Left lung (tissue), 14 donors: ENCODE measurements at places on chromosomes 3 and 15. TPM values are rescaled to one million over a fixed set of nuclear protein-coding genes. Genes with fewer than 3 reads are reported as not detected.

GRCh38 chr3:58627941-58628340 is 38.6 kb downstream of the FAM3D start:
- peak overlapping the region; percentile 20 for H3K27ac ChIP-seq
- DNase-seq: no peak
- no peak overlapping the region for H3K4me3 ChIP-seq
- H3K36me3 ChIP-seq: no peaks in the 10 kb centered on the region
- peaks cover 27% of the 10 kb centered on the region for H3K4me1 ChIP-seq
- no peaks in the 10 kb centered on the region for H3K27me3 ChIP-seq

DNA sequence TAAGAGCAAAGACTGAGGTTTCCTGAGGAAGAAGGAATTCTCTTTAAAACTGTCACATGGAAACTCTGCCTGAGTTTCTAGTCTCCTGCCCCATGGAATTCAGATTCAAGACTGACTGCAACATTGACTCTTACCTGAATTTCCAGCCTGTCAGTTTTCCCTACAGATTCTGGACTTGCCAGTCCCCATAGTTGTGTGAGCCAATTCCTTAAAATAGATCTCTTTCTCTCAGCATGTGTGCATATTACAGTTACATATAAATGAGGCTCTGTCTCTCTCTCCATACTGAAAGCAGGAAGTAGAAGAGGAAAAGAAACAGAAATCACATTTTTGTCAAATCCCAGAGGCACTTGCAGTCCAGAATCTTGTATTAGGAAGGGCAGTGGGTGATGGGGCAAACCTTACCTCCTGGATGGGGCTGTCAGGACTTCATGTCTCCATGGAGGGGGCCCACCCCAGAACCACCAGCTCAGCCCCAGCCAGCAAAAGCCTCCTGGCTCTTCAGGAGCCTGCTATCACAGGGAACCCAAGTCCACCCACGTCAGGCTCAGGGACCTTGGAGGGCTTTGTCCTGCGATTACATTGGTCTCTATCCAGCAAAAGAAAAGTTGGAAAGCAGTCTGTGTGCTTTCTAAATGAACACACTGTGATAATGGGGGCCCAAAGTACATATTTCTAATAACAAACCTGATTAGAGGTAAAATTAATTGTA is 18.8 kb upstream of the GOLGA8J start:
- H3K4me1 ChIP-seq: peaks cover 11% of the 10 kb centered on the region
- H3K27me3 ChIP-seq: no peaks in the 10 kb centered on the region

DNA sequence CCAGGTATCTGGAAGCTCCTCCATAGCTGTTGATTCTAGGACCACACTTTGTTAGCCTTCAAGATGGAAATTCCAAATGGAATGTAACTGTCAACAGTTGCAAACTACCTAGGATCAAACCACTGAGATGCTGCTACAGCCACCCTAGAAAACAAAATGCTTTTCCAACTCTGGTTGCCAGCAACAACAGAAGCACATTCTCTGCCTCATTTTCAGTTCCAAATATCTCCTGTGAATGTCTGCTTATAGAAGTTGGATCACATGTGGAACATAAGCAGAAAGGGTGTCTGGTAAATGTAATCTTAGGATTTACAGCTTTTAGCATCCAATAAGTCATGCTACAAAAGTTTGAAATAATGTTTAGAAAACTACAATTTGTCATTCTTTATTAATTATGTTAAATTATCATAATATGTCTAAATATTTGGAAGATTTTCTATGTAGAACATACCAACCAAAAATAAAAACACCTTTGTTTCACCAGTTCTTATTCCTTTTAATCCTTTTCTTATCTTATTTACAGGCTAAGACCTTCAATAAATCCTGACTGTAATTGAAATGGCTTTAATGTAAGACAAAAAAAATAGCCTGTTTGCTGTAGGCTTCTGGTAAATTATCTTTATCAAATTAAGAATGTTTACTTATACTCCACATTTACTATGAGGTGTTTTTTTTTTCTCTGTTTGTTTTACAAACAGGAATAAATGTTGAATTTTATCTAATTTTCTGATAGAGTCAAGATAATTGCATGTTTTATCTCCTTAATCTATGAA is 687.1 kb downstream of the IGSF11 start:
- H3K36me3 ChIP-seq: no peaks in the 10 kb centered on the region
- H3K27ac ChIP-seq: no peak overlapping the region
- no peak for DNase-seq
- no peak overlapping the region for H3K4me3 ChIP-seq

GRCh38 chr3:143811602-143812001 is 36.7 kb downstream of the SLC9A9 start:
- no peaks in the 10 kb centered on the region for H3K36me3 ChIP-seq
- H3K4me1 ChIP-seq: peaks cover 3% of the 10 kb centered on the region
- no peaks in the 10 kb centered on the region for H3K27me3 ChIP-seq
- DNase-seq: no peak

GRCh38 chr15:96858694-96859093 is 528.2 kb downstream of the NR2F2 start:
- DNase-seq: no peak
- H3K27ac ChIP-seq: no peak overlapping the region
- no peaks in the 10 kb centered on the region for H3K4me1 ChIP-seq
- H3K36me3 ChIP-seq: no peaks in the 10 kb centered on the region

- H3K27ac ChIP-seq: peak overlapping the region; percentile 31
- no peaks in the 10 kb centered on the region for H3K27me3 ChIP-seq
- no peaks in the 10 kb centered on the region for H3K36me3 ChIP-seq
- peaks cover 7% of the 10 kb centered on the region for H3K4me1 ChIP-seq
- DNase-seq: no peak
Measured at GRCh38 chr15:39127925-39128617, 452.8 kb upstream of the THBS1 start.

DNA sequence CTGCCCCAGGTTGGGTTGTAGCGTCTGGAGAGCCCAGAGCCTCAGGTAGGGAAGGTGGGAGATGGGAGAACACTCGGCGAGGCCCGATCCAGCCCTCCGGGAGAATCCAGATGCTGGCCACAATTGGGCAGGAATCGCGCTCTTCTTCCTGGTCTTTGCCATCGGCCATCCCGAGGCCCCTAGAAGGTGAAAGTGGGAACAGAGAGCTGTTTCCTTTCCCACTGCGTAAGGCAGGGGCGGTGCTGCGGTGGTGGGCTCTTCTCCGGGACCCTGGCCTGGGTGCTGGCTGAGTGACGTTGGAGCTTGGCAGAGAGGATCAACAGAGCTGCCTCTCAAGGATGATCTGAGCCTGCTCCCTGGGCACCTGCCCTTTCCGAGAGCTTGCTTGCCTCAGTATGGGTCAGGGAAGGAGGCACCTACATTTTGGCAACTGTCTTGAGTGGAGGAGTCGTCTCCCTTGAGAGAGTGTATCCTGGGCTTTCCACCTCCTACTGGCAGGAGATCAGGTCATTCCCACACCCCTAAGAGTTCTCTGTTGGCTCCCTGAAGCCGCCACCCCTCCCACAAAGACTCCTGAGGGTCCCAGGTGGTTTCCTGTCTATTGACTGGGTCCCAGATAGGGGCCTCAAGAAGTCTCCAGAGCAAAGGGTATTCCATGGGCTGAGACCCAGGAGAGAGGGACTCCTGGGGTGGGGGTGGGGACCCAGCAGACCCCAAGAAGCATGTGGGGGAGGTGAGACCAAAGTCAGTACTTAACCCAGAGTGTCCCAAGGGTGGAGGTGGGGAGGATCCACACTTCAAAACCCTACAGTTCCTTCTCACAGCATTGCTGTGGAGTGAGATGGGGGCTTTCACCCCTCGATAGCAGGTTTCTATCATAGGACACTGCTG is 1.6 kb downstream of the C15orf39 start:
- H3K27me3 ChIP-seq: no peaks in the 10 kb centered on the region
- DNase-seq: no peak
- no peaks in the 10 kb centered on the region for H3K36me3 ChIP-seq
- peaks cover 74% of the 10 kb centered on the region for H3K4me1 ChIP-seq
- peak overlapping the region; percentile 100 for H3K4me3 ChIP-seq

GRCh38 chr3:46850468-46850779 is 12.8 kb downstream of the MYL3 start:
- no peaks in the 10 kb centered on the region for H3K36me3 ChIP-seq
- peaks cover 8% of the 10 kb centered on the region for H3K4me1 ChIP-seq
- peaks cover 20% of the 10 kb centered on the region for H3K27me3 ChIP-seq
- H3K4me3 ChIP-seq: no peak overlapping the region
- DNase-seq: no peak
- H3K27ac ChIP-seq: no peak overlapping the region

- no peak for DNase-seq
- H3K27me3 ChIP-seq: no peaks in the 10 kb centered on the region
- H3K27ac ChIP-seq: no peak overlapping the region
- no peaks in the 10 kb centered on the region for H3K36me3 ChIP-seq
Measured at GRCh38 chr3:6771171-6771570, 89.7 kb upstream of the GRM7 start.

DNA sequence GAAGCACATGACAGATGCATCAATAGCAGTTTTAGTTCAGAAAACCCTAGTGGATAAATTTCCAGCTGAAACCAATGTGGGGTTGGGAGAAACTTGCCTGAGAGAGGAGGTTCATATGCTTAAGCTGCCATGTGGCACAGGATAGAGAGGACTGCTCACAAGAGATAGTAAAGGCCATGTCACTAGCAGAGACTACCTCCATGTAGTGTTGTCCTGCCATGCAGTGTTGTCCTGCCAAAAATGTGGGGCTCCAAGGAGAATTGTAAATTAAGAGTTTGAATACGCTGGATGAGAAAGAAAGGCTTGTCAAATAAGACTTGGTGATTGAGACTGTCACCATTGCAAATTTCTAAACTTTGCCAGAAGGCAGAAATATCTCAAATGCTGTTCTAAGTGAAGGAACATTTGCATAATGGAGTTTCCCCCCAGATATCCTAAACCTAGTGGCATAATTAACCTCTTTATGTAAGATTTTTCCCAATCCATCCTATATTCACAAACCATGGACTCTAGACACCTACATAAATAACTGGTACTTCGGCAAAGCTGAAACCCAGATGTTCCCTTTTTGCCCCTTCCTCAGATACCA is 938.3 kb upstream of the ALCAM start:
- H3K27ac ChIP-seq: no peak overlapping the region
- H3K36me3 ChIP-seq: no peaks in the 10 kb centered on the region
- DNase-seq: no peak
- no peak overlapping the region for H3K4me3 ChIP-seq
- H3K27me3 ChIP-seq: no peaks in the 10 kb centered on the region
- no peaks in the 10 kb centered on the region for H3K4me1 ChIP-seq

DNA sequence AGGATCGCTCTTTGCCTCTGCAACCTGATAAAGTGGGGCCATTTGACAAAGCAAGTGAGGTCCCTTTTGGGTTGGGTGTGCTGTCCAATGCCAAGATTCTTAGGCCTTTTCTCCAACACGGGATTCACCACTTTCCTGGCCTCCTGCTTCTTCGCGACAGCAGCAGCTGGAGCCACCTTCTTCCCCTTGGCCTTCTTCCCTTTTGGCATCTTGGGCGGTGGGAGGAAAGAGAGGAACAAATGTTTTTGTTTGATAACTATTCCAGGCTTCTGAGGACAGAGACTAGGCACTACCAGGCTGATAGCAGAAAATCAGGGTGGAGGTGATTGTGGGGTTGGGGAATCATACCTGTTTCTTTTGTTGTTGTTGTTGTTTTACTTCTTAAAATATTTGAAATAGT is 30.0 kb upstream of the FAM81A start:
- H3K27ac ChIP-seq: no peak overlapping the region
- no peak for DNase-seq
- peaks cover 6% of the 10 kb centered on the region for H3K4me1 ChIP-seq
- H3K4me3 ChIP-seq: no peak overlapping the region
- H3K36me3 ChIP-seq: no peaks in the 10 kb centered on the region

- H3K27me3 ChIP-seq: no peaks in the 10 kb centered on the region
- H3K27ac ChIP-seq: no peak overlapping the region
- peaks cover 53% of the 10 kb centered on the region for H3K36me3 ChIP-seq
- no peak overlapping the region for H3K4me3 ChIP-seq
Measured at GRCh38 chr3:13347390-13347950, 72.7 kb downstream of the NUP210 start.

DNA sequence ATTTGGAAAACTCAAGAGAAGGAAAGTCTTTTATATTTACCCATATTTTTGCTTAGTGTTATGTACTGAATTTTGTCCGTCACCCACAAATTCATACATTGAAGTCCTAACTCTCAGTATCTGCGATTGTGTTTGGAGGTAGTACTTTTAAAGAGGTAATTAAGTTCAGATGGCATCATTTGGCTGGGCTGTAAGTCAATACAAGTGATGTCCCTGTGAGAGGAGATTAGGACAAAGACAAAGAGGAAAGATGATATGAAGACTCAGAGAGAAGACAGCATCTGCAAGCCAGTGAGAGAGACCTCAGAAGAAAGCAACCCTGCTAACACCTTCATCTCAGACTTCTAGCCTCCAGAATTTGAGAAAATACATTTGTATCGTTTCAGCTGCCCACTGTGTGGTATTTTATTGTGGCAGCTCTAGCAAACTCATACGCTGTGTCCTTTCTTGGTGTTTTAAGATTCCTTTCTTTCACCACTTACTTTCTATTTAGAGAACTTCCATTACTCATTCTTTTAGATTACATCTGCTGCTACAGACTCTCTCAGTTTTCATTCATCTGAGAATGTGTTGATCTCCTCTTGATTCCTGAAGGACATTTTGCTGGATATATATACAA is 17.0 kb downstream of the LRCH3 start:
- DNase-seq: no peak
- H3K4me3 ChIP-seq: no peak overlapping the region
- no peaks in the 10 kb centered on the region for H3K36me3 ChIP-seq
- H3K27me3 ChIP-seq: no peaks in the 10 kb centered on the region
- no peaks in the 10 kb centered on the region for H3K4me1 ChIP-seq

GRCh38 chr3:115814778-115815380 is 191.6 kb downstream of the GAP43 start:
- no peaks in the 10 kb centered on the region for H3K4me1 ChIP-seq
- no peak overlapping the region for H3K27ac ChIP-seq
- no peaks in the 10 kb centered on the region for H3K27me3 ChIP-seq
- no peak overlapping the region for H3K4me3 ChIP-seq

- DNase-seq: peak; percentile 85
- H3K27me3 ChIP-seq: peaks cover 57% of the 10 kb centered on the region
- H3K36me3 ChIP-seq: no peaks in the 10 kb centered on the region
- peaks cover 10% of the 10 kb centered on the region for H3K4me1 ChIP-seq
- H3K27ac ChIP-seq: peak overlapping the region; percentile 50
Measured at GRCh38 chr3:77038468-77038929, 1.4 kb upstream of the ROBO2 start.

DNA sequence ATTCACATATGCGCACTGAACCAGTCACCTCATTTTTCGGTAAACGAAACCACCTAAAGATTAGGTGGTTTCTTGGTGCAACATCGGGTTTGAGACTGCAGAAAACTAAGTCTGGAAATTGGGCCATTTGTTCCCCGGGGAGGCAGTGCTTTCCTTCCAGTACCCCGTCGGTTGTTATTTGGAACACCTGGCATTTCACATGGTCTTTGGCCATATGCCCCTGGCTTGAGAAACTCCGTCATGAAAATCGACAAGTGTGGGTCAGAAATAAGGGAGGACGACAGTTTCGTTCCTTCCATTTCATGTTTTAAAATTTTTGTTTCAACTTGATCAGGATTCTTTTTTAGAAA is 544 bp upstream of the GATM start:
- no peak overlapping the region for H3K27ac ChIP-seq
- DNase-seq: no peak
- peak overlapping the region; percentile 53 for H3K4me3 ChIP-seq
- no peaks in the 10 kb centered on the region for H3K36me3 ChIP-seq

MBNL1 gene
- total RNA-seq: 226 TPM

UCN2 gene
- total RNA-seq: not detected

IMPG2 gene
- total RNA-seq: 0.26 TPM

CCDC80 gene
- total RNA-seq: 247 TPM

GRAMD2A gene
- 36.1 TPM for total RNA-seq

STARD5 gene
- 5.2 TPM for total RNA-seq

MAP6D1 gene
- 0.38 TPM for total RNA-seq

ACKR2 gene
- total RNA-seq: 2.5 TPM

FAN1 gene
- total RNA-seq: 19.9 TPM

MNS1 gene
- total RNA-seq: 4.1 TPM

HYPK gene
- total RNA-seq: 14.1 TPM

DUOXA2 gene
- total RNA-seq: not detected

CCDC50 gene
- total RNA-seq: 65.9 TPM
